Parietal lobe (tissue), 2 donors: ENCODE measurements at places on chromosomes 2 and 18. TPM values are rescaled to one million over a fixed set of nuclear protein-coding genes. Genes with fewer than 3 reads are reported as not detected.

Gene SULT1C4
- total RNA-seq, result 11.9 TPM

Gene LBX2
- total RNA-seq, result not detected

Gene TPGS2
- 158 TPM for total RNA-seq

Gene EMILIN1
- total RNA-seq, result 2.2 TPM

Gene TIGD1
- 14.1 TPM for total RNA-seq

Gene ERICH2
- total RNA-seq, result not detected

Gene APCDD1
- 18.8 TPM for total RNA-seq

Gene UGT1A3
- not detected for total RNA-seq

Gene TSN
- total RNA-seq, result 61.0 TPM

Gene PIEZO2
- total RNA-seq, result 2.8 TPM

Gene FEV
- not detected for total RNA-seq

Gene RANBP2
- 128 TPM for total RNA-seq

Gene TMEM237
- 40.7 TPM for total RNA-seq

Gene SERPINB10
- total RNA-seq, result not detected

Gene RAPGEF4
- total RNA-seq, result 27.5 TPM

Gene TMEM247
- not detected for total RNA-seq

Gene ANKRD30BL
- 47.0 TPM for total RNA-seq

Gene CELF4
- 62.9 TPM for total RNA-seq

Gene KCNIP3
- total RNA-seq, result 15.3 TPM

Gene SNRNP27
- 58.2 TPM for total RNA-seq
